ENCODE measurements at places on chromosomes 5 and 9.
A peak's percentile ranks its signal among the peaks of the same experiment; 100 is the strongest.

- no peak for DNase-seq
These were observed 13.2 kb upstream of the CEL start for GRCh38 chr9:133048595-133048994.

GRCh38 chr5:86880344-86880743 lies 262.6 kb downstream of the COX7C start:
- no peak for DNase-seq

DNA sequence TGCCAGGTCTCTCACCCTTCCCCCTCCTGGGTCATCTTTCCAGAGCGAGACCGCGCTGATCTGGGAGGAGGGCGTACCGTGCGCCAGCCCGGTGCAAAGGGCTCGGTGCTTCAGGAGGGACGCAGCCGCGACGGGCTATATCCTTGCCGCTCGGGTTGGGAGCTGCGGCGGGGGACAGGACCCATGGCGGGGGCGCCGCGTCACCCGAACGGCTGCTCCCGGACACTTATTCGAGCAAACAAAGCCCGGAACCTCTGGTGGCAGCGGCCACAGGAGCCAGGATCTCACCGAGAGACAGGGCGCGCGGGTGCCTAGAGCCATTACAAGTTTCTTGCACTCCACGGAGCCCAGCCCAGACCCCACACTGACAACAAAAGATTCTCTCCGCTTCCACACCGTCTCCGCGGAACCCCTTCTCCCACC lies 1.3 kb downstream of the SEMA6A start:
- no peak for DNase-seq

- DNase-seq = no peak
These were observed 741.4 kb downstream of the TAF11L14 start for GRCh38 chr5:18375641-18376040.

DNA sequence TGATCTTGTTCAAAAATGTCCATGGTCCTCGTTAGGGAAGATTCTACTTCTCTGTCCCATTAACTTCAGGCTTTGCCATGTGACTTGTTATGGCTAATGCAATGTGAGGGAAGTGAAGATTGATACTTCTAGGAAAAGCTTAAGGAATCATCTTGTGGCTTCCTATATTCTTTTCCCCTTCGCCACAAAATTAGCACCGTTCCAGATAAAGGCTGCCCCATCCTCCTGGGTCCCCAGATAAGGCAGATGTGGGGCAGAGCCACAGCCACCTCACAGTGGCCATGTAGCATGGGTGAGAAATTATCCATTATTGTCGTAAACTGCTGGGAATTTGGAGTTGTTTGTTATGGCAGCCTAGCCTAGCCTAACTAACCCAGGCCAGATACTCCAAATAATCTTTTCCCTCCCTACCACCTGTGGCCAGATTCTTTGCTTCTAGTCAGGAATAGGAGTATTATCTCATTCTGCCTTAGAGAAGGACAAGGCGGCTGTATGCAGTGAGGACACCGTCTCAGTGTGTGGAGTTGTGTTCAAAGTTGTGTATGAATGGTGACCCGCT lies 31.9 kb upstream of the BOD1 start:
- DNase-seq = no peak

GRCh38 chr5:140567136-140567818 lies 2.6 kb downstream of the SLC35A4 start:
- no peak for DNase-seq

DNA sequence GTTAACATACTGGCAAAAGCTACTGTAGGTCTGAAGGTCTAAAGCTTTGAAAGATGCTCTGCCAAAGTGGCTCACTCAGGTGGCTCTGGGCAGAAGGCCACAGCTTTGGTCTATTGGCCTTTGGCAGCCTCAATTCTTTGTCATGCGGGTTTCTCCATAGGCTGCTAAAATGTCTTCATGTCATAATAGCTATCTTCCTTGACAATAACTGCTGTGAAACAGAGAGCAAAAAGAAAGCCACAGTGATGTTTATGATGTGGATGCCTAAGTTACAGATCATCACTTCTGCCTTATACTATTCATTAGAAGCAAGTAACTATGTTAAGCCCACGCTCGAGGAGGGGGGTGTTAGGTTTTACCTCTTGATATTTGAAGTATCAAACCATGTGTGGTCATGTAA lies 906.1 kb upstream of the CDH9 start:
- DNase-seq = no peak

DNA sequence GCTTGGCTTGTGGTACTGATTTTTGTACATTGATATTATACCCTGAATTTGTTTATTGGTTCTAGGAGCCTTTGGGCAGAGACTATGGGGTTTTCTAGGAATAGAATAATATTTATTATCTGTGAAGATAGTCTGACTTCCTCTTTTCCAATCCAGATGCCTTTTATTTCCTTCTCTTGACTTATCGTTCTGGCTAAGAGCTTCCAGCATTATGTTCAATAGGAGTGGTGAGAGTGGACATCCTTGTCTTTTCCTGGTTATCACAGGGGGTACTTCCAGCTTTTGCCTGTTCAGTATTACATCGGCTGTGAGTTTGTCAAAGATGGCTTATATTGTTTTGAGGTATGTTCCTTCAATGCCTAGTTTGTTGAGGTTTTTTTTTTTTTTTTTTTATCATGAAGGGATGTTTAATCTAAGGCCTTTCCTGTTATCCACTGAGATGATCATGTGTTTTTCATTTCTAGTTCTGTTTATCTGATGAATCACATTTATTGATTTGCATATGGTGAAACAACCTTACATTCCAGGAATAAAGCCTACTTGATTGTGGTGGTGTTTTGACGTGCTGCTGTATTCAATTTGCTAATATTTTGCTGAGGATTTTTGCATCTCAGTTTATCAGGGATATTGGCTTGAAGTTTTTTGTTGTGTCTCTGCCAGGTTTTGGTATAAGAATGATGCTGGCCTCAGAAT lies 77.5 kb downstream of the CERT1 start:
- DNase-seq = no peak

GRCh38 chr5:132437604-132438266 lies 52.8 kb downstream of the IRF1 start:
- DNase-seq = peak; percentile 56

DNA sequence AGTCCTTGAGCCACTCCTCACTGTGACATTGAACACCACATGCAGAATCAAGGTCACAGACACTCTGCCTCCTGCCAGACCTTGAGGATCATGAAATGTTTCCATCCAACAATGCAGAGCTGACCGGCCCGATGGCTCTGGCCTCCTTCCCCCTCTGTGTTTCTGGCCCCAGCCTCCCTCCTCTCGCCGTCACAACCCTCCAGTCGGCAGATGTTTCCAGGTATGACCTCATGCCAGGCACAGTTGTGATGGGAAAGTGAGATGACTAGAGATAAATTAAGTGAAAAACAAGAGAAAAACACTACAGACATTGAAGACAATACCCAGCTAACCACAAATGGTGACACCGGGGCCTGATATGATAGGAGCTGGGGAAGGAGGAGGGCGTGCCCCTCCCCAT lies 9.8 kb downstream of the NTNG2 start:
- no peak for DNase-seq

DNA sequence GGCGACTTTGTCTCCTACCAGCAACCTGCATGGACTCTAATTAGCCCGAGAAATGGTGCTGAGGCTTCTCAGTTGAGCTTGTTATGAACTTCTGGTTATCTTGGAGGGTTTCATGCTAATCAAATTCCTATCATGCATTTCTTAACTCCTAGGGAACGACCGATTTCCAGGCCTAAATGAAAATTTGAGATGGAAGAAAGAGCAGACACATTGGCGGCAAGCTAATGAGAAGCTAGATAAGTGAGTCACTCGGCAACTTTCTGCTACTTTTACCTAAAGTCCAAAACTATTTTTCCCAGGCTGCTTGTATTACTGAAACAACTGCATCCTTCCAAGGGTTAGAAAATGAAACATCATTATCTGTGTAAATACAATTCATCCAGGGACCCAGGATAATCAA lies 207.2 kb downstream of the DOCK8 start:
- DNase-seq = no peak

DNA sequence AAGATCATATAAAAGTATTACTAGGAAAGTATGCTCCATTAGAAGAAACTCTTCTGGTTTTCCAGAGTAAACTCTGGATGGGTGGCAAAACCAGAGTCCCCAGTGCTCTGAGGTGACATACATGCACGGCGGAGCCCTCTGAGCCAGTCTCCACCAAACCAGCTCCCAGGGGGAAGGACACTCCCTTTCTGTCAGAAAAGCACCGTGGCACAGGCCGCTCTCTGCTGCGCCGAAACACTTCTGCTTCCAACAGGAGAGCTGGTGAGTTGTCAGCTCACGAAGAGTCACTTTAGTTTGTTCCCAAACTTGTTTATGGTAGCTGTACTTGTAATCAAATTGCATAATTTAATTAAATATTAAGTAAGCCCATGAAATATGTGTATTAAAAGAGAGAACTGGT lies 184.6 kb downstream of the CDK5RAP2 start:
- no peak for DNase-seq

GRCh38 chr9:83665580-83666200 lies 42.1 kb downstream of the UBQLN1 start:
- no peak for DNase-seq

DNA sequence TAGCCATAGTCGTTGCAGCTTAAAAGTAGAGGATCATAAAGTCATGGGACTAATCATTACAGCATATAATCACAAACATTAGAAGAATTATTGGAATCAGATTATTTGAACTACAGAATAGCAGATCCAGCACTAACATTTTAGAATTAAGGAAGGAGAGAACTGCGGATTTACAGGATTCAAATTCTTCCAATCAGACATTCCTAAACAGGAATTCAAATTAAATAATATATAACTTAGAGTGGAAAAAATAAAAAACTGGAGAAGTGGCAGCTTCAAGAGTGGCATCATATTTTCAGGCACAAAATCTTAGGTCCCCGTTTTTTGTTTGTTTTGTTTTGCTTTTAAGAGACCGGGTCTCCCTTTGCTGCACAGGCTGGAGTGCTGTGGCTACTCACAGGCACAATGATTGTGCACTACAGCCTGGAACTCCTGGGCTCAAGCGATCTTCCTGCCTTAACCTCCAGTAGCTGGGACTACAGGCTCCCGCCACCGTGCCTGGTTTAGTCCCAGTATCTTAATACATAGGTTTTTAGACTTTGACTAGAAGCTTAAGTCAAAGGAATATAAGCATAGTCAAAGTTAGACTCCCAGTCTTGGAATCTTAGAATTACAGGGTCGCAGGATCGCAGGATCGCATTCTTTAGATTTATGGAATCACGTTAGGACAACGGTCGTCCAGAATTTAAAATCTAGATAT lies 2.1 kb upstream of the FOXE1 start:
- no peak for DNase-seq

DNA sequence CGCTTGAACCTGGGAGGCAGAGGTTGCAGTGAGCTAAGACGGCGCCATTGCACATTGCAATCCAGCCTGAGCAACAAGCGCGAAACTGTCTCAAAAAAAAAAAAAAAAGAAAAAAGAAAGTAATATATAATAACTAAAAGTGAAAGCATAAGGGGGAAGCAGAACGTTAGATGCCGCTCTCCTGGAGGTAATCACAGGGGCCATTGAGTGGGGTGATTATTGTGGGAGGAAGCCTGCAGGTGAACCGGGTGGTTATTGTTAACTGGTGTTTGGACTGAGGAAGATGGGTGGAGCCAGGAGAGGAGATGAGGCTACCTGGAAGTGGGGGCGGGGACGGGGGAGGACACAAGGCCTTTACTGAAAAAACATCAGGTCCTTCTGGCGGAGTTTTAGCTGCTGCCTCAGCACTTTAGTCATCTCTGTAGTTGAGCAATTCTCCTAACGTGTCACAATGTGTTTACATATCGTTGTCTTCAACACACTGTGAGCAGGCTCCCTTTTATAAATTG lies 5.3 kb upstream of the TJP2 start:
- peak; percentile 5 for DNase-seq

- DNase-seq = no peak
These were observed 313.4 kb upstream of the SLC30A5 start for GRCh38 chr5:68780299-68780955.

GRCh38 chr5:3394891-3395599 lies 200.6 kb upstream of the IRX1 start:
- no peak for DNase-seq

DNA sequence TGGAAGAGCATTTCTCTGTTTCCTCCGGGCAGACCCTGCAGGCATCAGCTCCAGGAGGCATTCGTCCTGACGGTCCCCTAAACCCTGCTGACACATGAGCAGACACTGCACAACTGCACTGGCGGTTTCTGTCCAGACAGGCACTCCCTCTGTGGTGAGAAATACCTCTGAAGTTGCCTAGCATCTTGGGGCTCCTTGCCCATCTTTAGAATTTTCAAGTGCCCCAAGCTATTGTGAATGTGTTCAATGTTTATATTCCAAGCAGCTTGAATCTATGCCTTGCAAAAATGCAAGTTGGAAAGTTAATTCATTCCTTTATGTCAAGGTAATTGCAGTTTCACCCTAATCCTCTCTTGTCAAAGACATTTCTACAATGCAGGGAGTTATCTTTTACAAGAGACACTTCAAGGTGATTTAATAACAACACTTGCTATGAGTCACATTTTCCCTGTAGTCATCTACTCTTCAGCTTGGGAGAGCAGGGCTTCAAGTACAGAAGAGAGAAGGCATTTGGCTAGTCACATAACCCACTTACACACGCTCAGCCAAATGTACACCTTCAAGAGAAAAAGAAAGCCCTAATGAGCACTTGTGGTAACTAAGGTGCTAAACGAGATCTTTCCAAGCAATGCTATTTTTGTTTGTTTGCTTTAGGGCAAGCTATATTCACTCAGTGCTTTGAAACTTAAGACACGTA lies 302.5 kb downstream of the MLLT3 start:
- DNase-seq = no peak

- no peak for DNase-seq
These were observed 24.4 kb upstream of the GRPEL2 start for GRCh38 chr5:149320791-149321330.

- no peak for DNase-seq
These were observed 164.2 kb downstream of the ACTL7B start for GRCh38 chr9:108691614-108692013.

- DNase-seq = no peak
These were observed 12.5 kb downstream of the PHF2 start for GRCh38 chr9:93588641-93589609.

DNA sequence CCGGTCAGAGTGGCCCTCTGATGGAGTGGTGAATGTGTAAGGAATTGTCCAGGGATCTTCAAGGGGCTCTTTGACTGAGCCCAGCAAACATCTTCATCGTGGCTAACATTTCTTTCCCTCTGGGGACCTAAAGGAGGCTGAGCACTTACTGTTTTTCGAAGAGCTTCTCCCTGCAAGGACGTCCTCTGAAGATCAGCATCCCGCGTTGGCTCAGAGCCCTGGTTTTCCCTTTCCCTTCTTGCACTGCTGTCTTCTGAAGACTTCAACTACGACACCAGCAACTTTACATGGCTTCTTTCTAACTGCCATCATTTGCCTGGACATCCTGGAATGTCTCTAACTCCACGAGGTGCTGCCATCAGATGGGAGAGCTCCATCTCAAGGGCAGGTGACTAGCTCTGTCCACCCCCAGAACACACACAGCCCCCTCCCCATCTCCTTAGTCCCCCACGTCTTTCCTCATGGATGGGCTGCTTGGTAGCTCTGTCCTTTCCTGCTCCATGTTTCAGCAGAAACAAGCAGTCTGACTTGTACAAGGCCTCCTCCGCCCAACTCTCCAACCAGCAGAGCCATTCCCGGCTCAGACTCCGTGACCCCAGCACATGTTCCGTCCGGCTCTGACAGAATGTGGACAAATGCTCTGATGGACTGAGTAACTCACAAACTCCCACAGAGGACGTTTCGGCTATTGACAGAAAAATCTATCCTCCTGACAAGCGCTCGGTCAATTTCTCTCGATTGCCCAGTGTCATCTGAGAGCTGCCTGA lies 17.1 kb downstream of the SHB start:
- no peak for DNase-seq

- DNase-seq = no peak
These were observed 70.6 kb downstream of the TENT4A start for GRCh38 chr5:6783787-6784186.

Data from naive thymus-derived CD8-positive, alpha-beta T cell (primary cell).